ENCODE measurements at places on chromosomes 13 and 19.

- DNase-seq: no peak
Measured at GRCh38 chr19:41927497-41928192, 604 bp downstream of the ERFL start.

GRCh38 chr13:64369121-64369520 lies 2861.0 kb downstream of the PCDH9 start:
- no peak for DNase-seq

- no peak for DNase-seq
Measured at GRCh38 chr19:5002143-5002542, 33.2 kb downstream of the KDM4B start.

DNA sequence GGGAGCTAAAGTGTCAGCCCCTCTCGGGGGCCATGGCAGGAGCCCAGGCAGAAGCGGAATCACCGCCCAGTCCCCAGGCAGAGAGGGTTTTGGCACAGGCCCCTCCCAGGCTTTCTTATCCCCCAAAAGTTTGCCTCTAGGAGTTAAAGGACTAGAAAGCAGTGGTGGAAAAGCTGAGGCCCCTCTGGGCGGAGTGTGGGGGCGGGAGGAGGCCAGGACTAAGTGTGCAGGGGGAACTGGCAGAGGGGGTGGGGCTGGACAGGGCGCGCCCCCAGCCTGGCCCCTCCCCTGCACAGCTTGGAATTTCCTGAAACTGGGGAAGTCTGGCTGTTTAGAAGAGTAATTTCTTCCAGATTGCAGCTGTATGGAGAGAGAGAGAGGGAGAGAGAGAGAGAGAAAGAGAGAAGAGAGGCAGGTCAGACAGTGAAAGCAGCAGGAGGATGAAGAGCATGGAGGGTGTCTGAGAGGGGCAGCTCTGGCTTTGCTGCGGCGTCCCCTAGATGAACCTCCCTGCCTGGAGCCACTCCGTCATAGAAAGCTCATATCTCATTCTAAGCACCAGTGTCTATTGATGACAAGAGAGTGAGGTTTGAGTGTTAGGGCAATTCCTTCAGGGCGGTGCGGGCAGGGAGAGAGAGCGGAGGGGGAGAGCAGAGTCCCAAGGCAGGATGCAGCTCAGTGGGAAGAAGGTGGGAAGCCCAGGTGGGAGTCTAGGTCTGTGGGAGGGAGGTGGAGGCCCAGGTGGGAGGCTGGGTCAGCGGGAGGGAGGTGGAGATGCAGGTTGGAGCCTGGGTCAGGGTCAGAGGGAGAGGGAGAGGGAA lies at the start of gene CDC42EP5:
CDC42EP5 (minus strand) TSS at position 226 of the 821 bp plus-strand sequence. CDS start 7,749 bp downstream, outside the sequence.
- no peak for DNase-seq
